ENCODE measurements at places on chromosomes 11 and 22.

DNA sequence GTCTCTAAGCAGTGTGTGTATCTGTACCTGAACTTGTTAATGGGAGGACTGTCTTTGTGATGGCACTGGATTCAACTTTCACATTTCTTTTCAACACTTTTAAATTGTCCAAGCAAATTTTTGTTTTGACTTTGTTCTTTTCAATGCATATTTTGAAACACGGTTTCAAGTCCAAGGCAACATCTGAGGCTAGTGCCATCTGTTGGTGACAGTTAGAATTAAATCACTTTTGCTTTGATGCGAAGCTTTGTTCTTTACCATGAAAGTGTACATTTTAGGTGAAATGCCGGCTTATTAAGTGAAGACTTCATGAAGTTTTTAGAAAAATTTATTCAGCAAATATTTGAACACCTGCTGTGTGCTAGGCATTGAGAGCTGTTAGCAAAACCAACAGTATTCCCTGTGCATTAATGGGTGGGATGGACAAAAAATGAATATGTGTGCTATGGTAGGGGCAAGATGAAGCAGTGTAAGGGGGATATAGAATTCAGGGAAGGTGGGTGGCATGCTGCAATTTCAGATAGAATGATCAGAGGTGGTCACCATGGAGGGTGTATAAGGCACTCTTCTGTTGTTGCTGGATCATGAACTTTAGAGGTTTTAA lies 70.2 kb downstream of the DDX10 start:
- no peak for DNase-seq

DNA sequence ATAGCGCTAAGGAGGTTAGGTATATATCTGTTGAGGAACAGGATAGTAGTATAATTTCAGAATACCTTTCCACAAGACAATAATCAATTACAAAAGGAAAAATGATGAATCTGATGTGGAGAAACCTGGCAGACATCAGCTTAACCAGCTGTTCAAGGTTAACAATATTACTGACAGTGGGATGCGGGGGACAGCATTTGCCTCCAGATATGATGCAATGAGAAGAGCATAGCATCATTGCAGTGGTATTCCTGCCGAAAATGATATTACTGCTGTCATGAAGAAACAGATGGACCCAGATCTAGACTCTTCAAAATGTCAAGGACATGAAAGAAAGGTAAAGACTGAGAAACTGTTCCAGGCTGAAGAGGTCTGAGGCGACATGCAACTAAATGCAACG lies 49.7 kb downstream of the RBFOX2 start:
- DNase-seq: no peak

- DNase-seq: no peak
These were observed 193.9 kb upstream of the RAG2 start for GRCh38 chr11:36791957-36792356.

DNA sequence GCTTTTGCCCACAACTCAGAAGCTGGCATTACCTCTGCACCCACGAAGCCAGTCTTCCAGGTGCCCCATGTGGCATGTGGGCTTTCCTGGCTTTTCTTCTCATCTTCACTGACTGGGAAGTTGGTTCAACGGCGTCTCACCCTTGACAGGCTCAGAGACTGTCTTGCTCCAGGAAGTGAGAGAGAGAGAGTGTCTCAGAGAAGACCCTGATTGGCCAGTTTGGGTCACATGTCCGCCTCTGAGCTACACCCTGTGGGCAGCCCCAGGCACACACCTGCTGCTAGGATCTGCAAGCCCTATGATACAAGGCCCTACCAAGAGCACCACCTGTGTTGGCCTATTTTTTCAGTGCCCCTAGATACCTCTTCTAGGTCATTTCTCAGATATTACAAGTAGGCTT lies 39.0 kb downstream of the RTL6 start:
- DNase-seq: no peak

GRCh38 chr22:28750471-28750881 lies 8.6 kb downstream of the HSCB start:
- no peak for DNase-seq

- no peak for DNase-seq
These were observed 62.7 kb downstream of the ISX start for GRCh38 chr22:35128637-35129036.
